Hematopoietic multipotent progenitor cell treated with erythropoietin and hydrocortisone succinate and interleukin-3 and kit ligand, for 8 days (in vitro differentiated cells): ENCODE measurements at places on chromosomes 13 and 19.

DNA sequence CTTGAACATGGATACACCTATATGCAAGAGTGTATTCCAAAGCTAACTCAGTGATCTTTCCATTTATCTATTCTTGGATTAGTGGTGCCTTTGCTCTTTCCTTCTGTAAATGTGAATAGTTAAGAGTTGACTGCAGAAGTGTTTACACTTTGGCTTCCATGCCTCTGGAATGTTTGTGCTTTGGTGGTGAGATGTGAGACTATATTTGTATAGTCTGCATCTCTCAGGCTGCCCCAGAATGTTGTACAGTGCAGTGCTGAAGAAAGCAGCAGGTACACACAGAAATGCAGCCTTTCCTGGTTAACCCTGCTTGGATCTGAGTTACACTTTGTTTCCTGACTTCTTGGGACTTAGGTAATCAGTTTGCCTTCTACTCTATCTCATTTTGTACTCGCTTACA is 90.2 kb downstream of the DNAJC15 start:
- DNase-seq: no peak

DNA sequence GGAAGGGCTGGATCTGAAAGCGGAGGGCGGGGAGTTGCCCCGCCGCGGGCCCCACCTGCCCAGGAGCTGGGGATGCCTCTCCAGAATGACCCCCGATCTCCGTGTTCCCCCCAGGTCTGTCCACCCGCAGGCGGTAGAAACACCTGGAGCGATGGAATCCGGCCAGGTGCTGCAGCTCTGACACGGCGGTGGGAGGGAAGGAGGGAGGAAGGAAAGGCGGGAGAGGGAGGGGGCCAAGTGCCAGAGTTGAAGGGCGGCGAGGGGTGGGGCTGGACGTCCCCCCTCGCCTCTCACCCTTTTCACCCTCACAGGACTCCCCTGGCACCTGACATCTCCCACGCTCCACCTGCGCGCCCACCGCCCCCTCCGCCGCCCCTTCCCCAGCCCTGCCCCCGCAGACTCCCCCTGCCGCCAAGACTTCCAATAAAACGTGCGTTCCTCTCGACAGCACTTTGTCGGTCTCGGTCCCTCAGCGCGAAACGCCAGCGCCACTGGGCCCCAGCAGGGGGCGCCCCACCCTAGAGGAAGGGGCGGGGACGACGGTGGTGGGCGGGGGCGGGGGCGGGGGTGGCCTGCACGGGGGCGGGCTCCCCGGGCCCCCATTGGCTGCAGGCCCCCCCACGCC is 337 bp upstream of the FXYD7 start:
- DNase-seq: peak; percentile 49

- DNase-seq: no peak
Observed at GRCh38 chr19:30521937-30522336, 149.8 kb downstream of the ZNF536 start.

DNA sequence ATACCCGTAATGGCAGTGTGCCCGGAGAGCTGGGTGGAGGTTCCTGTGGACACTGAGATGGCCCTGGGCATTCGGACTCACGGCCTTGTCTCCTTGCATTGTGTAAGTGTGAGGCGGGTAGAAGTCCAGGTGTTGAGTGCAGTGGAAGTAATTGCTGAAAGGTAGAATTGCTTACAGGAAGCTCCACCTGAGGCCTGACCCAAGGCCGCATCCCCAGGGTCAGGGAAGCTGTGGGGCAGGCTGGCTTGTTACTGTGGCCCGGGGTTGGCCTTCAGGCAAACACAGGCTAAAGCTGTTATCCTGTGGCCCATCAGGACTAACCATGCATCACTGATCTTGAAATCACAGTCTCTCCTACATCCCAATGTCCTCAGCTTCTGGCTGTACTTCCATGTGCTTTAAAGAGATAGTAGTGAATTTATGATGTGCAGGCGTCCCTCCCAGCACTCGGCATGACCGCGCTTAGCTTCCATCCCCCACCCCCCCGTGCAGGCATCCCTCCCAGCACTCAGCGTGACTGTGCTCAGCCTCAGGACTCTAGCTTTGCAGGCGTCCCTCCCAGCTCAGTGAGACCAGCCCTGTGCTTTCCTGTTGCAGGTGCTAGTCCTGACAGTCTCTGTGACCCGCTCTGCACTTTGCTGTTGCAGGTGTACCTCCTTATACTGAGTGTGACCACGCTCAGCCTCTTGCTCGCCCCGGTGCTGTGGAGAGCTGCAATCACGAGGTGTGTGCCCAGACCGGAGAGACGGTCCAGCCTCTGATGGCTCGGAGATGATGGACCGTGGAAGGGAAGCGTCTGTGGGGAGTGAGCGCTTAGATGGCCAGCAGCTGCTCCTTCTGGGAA is 35.6 kb upstream of the TFDP1 start:
- DNase-seq: no peak

DNA sequence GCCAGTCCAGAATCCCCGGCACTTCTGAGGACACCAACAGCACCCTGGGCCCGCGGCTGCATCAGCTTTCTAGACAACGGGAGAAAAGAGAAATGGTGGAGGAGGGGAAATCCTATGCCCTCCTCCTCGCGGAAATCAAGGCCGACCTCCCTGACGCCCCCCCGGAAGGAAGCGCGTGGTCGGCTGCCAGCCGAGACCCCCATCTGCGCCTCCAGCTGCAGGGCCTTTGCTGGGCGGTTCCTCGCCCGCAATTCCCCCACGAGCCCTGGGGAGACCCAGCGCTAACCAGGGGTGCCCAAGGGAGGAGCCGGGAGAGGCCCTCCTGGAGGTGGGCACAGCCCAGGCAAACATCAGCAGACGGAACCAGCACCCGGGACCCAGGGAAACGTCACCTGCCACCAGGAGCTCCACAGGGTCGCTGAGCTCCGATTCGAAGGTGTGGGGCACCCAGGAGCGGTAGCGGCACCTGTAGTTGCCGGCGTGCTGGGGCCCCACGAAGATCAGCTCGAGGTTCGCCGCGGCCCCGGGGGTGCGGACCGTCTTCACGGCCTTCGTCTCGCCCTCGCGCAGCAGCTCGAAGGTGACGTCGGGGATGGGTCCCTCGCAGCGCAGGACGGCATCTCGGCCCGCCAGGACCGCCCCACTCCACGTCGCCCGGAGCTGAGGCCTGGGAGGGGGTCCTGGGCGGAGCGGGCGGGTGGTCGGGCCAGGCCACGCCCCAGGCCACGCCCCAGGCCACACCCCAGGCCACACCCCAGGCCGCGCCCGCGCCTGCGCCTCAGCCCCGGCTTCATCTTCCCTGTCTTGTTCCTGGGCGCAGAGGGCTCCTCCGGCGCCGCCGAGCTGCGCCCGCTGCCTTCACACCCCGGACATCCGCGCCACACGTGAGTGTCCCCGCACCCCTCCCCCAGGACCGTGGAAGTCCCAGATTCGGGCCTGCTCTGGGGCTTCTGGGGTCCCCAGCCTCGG is 6.0 kb downstream of the A1BG start:
- DNase-seq: no peak
